ENCODE measurements at places on chromosomes 1 and 21.

DNA sequence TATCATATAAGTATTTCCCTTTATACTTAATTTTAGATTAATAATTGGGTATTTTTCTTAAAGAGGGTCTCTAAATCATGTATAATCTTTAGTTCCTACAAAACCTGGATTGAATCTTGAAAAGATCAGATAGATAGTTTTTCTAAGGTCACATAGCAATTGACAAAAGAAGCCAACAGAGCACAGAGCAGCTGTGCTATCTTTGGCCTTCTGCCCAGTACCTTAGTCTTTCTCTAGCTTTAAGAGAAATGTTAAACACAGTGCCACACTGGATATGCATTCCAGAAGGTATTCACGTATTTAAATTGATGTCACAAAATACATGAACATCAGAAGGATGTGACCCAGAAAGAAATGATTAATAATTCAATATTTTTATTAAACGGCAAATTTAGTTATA is 86.8 kb downstream of the C21orf91 start:
- no peak for DNase-seq

DNA sequence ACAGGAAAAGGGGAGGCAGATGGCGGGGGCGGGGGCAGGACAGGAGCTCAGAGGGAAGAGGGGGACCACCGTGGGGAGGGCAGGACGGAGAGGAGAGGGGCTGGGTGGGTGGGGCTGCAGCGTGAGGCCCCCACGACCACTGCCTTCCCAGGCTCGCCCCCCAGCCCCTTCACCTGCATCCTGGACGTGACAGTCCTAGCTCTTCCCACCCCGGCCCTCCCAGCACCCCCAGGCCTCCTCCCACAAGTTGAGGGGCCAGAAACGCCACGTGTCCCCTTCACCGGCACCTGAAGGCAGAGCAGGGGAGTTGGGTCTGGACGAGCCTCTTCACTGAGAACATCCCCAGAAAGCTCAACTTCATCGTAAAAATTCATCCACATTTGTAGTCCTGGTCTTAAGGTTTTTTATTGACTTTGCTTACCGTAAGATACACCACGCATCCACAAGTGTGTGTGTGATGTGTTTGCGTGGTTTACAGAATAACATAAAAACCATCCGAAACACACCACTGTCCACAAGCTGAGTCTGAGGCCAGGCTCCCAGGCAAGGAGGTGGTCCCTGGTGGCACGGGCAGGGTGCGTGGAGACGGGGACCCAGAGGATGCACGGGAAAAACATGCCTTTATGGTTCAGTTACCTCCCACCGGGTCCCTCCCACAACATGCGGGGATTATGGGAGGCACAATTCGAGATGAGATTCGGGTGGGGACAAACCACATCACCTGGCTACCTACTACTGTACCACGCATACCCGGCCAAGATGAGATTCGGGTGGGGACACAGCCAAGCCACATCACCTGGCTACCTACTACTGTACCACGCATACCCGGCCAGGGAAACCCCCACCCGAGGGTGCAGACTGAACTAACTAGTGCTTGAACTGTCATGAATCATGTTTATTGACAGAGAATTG is 13.9 kb upstream of the COL18A1 start:
- no peak for DNase-seq

GRCh38 chr21:29939104-29939923 is 482 bp downstream of the GRIK1 start:
- DNase-seq: no peak

GRCh38 chr1:9529190-9529589 is 10.1 kb upstream of the SLC25A33 start:
- no peak for DNase-seq
